Activated CD4-positive, alpha-beta memory T cell treated with anti-CD3 and anti-CD28 coated beads for 36 hours (primary cell): ENCODE measurements at places on chromosomes 2 and 18. TPM values are rescaled to one million over a fixed set of nuclear protein-coding genes. Genes with fewer than 3 reads are reported as not detected.
A peak's percentile ranks its signal among the peaks of the same experiment; 100 is the strongest.

The NT5C1B gene
- not detected for total RNA-seq

The STARD6 gene
- total RNA-seq: not detected

- no peak for DNase-seq
Observed at GRCh38 chr18:46706968-46707367, 49.9 kb downstream of the ST8SIA5 start.

GRCh38 chr2:238566001-238566645 is 139.4 kb downstream of the ASB1 start:
- no peak for DNase-seq

GRCh38 chr2:98504381-98505109 is 59.9 kb downstream of the INPP4A start:
- no peak for DNase-seq

The SFTPB gene
- not detected for total RNA-seq

GRCh38 chr2:186746584-186746983 is 52.7 kb downstream of the FAM171B start:
- no peak for DNase-seq

DNA sequence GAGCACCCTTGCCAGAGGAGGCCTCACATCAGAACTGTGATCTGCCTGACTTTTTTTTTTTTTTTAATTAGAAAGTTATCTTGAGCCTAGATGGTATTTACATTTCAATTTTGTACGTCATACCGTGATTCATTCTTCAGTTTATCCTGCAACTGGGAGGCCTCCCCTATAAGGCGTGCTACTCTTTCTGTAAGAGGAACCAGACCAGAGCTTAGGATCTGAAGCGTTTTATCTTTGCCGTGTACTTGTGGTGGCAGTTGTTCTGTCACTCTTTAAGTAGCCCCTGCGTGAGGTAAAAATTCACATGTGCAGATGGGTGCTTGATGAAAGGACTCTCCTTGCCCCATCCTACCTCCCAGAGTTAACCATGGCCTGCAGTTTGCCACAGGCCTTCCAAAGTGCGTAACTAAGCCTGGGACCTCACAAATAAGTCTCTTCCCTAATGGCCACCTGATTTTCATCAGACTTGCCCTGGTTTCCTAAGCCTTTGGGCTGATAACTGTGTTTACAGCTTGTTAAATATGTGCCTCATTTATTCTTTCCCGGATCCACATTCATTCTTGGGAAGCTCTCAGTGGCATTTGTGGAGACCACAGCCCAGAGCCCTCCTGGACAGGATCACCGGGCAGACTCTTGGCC is 96.0 kb downstream of the MTCL1 start:
- DNase-seq: no peak

GRCh38 chr2:94997981-94998930 is 27.3 kb upstream of the MAL start:
- no peak for DNase-seq

- DNase-seq: no peak
Observed at GRCh38 chr2:215439980-215440512, 4.2 kb upstream of the FN1 start.

The SNORC gene
- total RNA-seq: 0.85 TPM

The RNF144A gene
- 22.7 TPM for total RNA-seq

DNA sequence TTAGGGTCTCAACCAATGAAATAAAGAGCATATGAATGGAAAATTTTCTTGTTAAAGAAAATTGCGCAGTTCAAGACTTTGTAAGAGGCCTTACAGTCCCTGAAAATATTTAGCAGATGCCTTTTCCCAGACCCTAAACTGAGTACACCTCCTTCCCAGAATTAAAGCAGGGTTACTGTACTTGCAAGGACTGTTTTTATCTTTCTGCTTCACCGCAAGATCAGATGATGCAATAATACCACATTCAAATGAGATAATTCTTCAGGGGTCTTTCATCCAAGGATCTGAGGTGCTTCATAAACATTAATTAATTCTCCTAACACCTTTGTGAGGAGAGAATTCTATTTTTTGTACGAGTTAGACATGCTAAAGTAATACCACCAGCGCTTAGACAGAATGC is 1071.8 kb upstream of the PIK3C3 start:
- no peak for DNase-seq

DNA sequence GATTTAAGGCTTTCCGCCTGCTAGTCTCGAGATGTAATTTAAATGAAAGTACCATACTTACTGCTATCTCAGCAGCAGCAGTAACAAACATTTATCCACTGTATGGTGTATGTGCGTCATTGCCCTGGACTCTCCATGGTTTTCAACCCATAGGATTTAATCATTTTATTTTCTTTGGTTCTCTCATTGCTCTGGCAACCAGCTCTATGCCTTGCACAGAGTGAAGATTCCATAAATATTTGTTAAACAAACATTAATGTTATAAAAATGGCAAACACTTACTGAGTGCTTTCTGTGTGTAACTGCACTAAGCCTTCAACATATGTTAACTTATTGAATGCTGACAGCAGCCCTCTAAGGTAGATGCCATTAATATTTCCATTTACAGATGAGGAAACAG is 1.3 kb upstream of the LMAN1 start:
- no peak for DNase-seq

DNA sequence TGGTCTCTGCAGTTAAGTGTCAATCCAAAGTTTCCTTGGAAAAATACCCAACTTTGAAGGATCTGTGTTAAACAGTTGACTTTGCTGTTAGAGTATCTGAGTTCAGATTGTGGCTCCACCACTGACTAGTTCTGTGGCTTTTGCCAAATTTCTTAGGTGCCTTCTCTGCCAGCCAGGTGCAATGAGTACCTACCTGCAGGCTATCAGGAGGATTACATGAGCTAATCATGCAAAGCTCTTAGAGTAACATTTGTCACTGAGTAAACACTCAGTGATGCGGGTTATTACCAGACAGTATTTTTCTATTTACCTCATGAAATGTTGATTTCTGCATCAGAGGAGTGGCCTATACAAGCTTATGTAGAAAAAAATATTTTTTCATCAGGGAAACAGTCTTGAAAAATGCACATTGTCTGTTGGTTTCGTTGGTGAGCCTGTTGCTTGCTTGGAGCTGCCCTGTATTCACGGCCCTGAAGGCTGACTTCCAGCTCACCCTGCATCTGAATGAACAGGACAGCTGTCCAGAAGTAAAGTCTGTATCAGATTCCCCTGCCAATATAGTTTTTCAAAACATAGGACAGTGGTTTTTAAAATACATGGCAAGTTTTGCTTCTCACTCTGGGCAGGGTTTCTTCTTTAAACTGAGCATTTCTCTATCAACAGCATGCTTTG is 235.1 kb downstream of the CDCA7 start:
- DNase-seq: no peak

DNA sequence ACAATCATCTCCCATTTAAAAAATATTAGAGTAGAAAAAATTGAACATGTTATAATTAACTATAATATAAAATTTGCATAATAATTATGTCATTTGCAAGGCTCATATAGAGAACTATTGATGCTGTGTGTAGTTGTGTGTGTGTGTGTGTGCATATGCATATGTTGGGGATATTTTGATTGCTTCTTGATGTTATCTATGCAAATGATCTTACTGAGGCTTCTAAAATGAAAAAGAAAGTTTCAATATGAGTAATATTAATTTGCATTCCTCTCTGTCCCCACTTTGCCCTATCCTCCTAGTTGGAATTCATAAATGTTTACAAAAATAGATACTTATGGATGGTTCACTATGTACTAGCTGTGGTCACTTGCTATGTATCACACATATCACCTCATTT is 523.3 kb downstream of the TRIB2 start:
- no peak for DNase-seq

The TIGD1 gene
- total RNA-seq: 5.8 TPM

The PIEZO2 gene
- total RNA-seq: not detected

DNA sequence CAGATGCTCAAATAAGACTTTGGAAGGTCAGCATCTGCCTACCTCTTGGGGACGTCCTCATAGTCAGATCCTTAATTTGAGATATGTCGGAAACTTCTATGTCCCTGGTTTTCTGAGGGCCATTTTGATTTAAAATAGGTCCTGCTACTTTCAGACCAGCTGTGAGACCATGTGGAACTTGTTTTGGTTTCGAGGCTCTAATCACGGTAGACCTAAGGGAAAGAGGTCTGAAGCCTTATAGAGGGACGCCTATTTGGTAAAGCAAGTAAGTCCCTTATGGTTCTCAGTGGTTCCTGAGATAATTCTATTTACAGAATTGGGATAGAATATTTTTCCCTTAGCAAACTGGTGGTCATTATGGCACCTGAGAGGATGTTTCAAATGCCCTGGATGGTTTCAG is 75.1 kb downstream of the RFTN2 start:
- no peak for DNase-seq

DNA sequence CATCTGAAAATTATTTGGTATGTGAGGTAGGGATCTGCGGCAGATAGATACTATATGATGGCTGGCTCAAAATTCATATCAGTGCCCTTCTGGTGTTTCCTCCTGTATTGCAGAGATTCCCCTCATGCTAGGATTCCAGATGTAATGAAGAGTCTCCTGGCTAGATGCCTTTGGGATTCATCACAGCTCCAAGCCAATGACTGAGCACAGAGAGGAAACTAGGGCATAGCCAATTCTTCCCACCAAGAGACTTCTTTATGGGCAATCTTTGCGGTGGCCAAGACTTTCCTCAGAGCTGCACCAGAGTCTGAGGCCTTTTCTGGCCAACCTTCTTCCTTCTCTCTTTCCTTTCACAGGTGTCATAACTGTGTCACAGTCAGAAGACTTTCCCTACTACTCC is 25.5 kb upstream of the CIB4 start:
- DNase-seq: no peak

DNA sequence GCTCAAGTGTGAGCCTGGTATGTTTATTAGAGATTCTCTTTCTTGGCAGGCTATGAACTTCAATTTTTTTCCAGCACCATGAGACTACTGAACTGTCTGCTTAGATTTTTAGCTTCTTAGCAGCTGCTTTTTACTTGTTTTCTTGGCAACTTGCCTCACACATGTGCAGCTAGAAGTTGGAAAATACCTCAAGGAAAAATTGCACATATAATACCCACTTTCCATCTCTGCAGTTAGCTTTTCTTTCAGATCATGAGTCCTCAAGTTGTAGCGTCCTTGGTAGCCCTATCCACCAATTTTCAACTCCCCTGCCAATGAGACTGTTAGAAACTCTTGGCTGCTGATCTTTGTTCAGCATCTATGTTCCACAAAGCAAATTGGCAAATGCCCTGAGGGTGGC is 302.1 kb downstream of the HRH4 start:
- no peak for DNase-seq

- no peak for DNase-seq
Observed at GRCh38 chr2:234818937-234819336, 132.9 kb upstream of the SH3BP4 start.

GRCh38 chr2:199590321-199591203 is 132.8 kb upstream of the SATB2 start:
- DNase-seq: no peak

The C2orf15 gene
- 0.50 TPM for total RNA-seq

GRCh38 chr2:47155091-47155876 is at the start of gene STPG4:
Gene STPG4 (minus strand): TSS chr2:47155308. CDS start chr2:47155251, 57 bp downstream.
- DNase-seq: no peak

- no peak for DNase-seq
Observed at GRCh38 chr2:6692056-6692455, 173.7 kb downstream of the CMPK2 start.

DNA sequence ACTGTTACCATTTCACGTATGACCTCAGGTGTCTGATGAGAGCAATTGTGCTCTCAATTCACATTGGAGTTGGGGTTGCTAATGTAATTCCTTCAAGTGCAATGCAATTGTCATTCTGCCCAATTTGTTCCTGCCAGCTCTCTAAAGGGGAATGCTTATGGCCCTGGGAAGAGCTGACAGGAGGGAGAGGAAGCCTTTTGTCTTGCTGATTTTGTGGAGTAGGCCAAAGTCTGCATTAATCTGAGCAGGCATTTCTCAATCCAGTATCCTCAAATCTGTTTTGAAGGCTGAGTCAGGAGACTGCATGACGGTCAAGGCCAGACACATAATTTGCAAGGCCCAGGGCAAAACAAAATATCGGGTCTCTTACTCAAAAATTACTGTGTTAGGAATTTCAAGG is 326.4 kb upstream of the SPHKAP start:
- no peak for DNase-seq

- no peak for DNase-seq
Observed at GRCh38 chr18:45374878-45375630, 240.2 kb upstream of the SLC14A2 start.

The RBKS gene
- 9.7 TPM for total RNA-seq

The ZAP70 gene
- total RNA-seq: 166 TPM

The ASXL3 gene
- not detected for total RNA-seq

GRCh38 chr18:11279461-11279860 is 130.1 kb upstream of the PIEZO2 start:
- no peak for DNase-seq

- DNase-seq: no peak
Observed at GRCh38 chr18:57437402-57437765, 2.2 kb downstream of the ONECUT2 start.

The VIL1 gene
- not detected for total RNA-seq

GRCh38 chr2:179536185-179536584 is 271.6 kb upstream of the SESTD1 start:
- no peak for DNase-seq

GRCh38 chr2:109715313-109715805 is 78.7 kb upstream of the RGPD5 start:
- DNase-seq: peak; percentile 13

The CHRND gene
- not detected for total RNA-seq

GRCh38 chr2:39210846-39211245 is 32.9 kb downstream of the CDKL4 start:
- no peak for DNase-seq

The RAB6D gene
- not detected for total RNA-seq

DNA sequence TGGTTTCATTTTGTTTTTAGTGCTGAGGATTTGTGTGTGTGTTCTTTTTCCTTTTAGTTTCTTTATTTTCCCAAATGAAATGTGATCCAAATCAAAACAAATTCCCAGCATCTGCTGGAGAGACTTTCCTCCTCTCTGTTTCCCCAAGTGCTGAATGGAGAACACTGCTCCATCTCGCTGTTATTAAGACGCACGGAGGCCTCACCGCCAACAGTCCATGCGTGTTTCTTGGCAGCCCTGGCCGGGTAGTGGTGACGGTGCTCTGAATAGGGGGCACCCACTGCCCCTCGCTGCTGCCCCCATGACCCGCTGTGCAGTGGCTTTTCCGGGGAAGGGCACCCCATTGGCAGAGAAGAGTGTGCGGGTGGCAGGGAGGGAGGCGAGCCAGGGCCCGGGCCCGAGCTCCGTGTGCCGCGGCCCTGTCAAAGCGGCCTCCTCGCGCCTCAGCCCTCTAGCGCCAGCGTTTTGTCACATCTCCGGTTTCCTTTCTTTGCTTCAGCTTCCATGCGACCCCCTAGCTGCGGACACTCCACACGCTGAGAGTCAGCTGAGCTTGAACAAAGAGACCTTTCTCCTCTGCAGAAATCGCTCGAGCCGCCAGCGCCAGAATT is 473.7 kb upstream of the SALL3 start:
- no peak for DNase-seq

DNA sequence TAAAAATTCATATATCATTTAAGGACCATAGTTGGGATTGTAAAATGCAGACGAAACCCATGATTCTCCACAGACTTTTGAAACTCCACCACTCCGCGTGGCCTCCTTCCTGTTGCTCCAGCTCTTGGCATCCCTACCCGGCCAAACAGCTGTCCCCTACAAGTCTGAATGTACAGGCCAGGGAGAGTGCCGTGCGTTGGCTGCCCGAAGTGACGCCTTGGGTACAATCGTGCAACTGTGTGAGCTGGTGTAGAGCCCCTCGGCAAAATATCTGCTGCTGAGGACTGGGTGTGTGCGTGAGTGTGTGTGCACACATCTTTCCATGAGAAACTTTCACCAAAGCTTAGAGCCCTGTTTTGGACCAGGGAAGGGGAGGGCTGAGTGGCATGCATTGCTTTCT is 43.8 kb upstream of the ZNF516 start:
- DNase-seq: no peak
